NCI-H2081 (cell line): ENCODE measurements at places on chromosomes 12 and 14.

- DNase-seq = no peak
Measured at GRCh38 chr12:58804749-58805148, 115.6 kb downstream of the LRIG3 start.

- no peak for DNase-seq
Measured at GRCh38 chr12:62693376-62694050, 226.9 kb downstream of the MON2 start.

GRCh38 chr14:34219661-34220377 is 242.2 kb downstream of the SPTSSA start:
- no peak for DNase-seq

GRCh38 chr14:74792249-74793039 is 29.3 kb downstream of the YLPM1 start:
- no peak for DNase-seq
